SK-N-SH treated with all-trans-retinoic acid at 6 μM for 48 hours (cell line): ENCODE measurements at places on chromosomes 7 and 10.

DNA sequence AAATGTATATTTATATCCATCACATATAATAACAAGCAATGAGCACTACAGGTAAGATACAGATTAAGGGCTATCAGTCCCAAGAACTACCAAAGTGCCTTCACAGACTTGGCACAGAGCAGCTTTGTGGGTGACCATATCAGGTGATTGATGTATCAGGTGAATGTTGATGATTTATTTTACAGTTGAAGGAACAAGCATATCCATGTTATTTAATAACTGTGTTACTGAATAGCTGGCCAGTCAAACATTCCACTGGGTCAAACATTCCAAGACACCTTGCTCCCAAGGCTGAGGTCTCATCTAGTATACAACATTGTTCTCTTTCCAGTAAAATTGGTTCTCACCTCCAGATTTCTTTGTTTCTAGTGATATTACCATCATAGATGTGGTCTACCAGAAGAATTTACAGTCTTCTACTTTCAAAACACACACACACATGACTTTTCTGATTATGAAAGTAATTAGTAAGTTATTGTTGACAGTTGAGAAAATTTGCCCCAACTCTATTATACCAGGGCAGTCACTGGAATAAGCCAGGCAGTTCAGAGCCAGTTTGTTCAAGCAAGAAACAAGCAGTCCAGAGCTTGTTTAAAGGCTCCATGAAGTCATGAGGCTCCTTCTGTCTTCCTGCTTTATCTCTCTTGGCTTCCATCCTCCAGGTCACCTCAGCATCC lies 68.2 kb downstream of the ELAPOR2 start:
- no peak for ATAC-seq

DNA sequence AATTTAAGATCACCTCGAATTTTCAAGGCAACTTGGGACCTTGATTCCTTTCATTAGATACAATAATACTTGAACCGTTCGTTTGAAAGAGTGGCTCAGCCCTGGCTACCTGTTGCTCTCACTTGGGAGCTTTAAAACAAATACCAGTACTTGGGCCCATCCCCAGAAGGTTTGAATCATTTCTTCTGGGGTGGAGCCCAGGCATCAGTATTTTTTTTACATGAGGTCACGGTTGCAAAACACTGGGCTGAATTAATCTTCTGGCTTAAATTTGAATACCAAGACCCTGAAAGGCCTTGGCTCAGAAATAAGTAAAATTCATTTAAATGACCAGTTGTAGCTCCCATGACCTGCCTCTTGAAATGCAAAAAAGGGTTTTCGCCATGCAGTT lies 214.9 kb downstream of the CREB5 start:
- ATAC-seq = no peak

- no peak for ATAC-seq
These were observed 9.8 kb downstream of the VSIR start for GRCh38 chr10:71763352-71764127.

- ATAC-seq = no peak
These were observed 15.5 kb upstream of the CPXM2 start for GRCh38 chr10:123906884-123907652.

DNA sequence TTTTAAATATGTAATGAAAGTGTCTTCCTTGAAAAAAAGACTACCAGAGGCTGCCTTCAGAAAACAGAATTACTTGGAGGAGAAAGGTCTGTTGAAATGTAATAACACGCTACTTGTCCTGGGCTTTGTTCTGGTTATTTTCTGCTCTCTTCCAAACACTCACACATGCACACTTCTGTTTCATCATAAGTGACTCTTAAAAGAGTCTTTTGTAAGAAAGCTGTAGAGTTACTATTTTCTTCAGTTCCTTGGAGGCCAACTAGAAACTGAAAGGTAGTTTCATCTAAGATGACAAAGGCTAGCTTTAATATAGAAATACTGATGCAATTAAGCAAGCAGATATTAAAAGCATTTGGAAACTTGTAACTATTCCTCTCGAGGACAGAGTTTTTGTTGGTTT lies 39.1 kb downstream of the TASOR2 start:
- ATAC-seq = no peak

- no peak for ATAC-seq
These were observed 187.4 kb downstream of the MGMT start for GRCh38 chr10:129654461-129654860.

DNA sequence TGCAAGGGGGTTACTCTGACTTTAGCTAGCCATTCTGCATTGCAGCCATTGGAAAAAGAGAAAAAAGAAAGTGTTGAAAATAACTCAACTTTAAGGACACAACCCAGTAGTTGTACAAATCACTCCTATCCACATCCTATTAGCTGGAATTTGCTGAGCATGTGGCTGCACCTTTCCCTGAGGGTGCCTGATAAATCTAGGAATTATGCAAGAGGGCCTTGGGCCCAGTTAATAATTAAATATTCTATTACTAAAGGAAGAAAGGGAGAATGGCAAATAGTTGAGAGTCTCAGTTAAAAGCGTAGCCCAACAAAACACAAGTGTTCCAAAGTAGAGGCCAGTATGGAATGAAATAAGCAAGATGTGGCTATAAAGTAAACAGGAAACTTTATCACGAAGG lies 200.9 kb upstream of the CNTNAP2 start:
- no peak for ATAC-seq

- ATAC-seq = no peak
These were observed 3.9 kb upstream of the MLLT10 start for GRCh38 chr10:21530168-21530567.

DNA sequence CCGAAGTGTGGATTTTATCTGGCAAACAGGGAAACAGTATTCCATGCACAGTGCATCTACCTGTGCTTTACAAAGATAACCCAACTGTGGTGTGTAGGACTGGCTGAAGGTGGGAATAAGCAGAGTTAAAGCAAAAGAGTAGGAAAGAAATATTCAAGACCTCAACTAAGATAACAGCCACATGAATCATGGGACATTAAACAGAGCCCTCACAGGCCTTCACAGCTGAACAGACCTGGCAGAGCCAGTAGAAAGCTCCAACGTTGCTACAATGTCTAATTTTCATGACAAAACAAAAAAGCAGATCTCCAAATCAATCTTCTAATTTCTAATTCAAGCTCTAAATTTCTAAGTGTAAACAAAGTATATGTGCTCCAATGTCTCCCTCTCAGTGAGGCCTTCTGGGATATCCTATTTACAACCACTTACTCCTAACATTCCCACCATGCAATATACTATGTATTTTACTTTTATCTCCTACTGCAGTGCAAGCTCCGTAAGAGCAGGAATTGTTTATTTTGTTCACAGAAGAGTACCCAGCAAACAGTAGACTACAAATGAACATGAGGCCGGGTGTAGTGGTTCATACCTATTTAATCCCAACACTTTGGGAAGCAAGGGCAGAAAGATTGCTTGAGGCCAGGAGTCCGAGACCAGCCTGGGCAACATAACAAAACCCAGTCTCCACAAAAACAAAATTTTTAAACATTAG lies 63.5 kb downstream of the UBE2H start:
- peak; percentile 45 for ATAC-seq
